ENCODE measurements at places on chromosomes 1 and 21.

- no peak for DNase-seq
Measured at GRCh38 chr1:112737573-112737972, 22.4 kb upstream of the PPM1J start.

DNA sequence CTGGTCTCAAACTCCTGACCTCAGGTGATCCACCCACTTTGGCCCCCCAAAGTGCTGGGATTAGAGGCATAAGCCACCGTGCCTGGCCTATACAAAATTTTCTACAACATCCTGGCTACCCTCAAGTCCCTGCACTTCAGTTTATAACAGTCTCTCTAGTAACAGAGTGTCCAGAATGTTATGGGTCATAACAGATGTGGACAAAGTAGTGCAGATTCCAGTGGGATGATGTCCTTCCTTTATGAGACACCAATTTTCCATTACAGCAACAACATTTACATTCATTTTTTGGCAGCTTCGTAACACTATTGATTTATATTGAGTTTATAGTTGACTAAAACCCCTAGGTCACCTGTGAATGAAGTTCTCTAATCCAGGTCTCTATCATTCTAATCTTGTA, 429.4 kb upstream of the PTBP2 start:
- no peak for DNase-seq

GRCh38 chr1:11793819-11794218, 11.9 kb downstream of the MTHFR start:
- no peak for DNase-seq

DNA sequence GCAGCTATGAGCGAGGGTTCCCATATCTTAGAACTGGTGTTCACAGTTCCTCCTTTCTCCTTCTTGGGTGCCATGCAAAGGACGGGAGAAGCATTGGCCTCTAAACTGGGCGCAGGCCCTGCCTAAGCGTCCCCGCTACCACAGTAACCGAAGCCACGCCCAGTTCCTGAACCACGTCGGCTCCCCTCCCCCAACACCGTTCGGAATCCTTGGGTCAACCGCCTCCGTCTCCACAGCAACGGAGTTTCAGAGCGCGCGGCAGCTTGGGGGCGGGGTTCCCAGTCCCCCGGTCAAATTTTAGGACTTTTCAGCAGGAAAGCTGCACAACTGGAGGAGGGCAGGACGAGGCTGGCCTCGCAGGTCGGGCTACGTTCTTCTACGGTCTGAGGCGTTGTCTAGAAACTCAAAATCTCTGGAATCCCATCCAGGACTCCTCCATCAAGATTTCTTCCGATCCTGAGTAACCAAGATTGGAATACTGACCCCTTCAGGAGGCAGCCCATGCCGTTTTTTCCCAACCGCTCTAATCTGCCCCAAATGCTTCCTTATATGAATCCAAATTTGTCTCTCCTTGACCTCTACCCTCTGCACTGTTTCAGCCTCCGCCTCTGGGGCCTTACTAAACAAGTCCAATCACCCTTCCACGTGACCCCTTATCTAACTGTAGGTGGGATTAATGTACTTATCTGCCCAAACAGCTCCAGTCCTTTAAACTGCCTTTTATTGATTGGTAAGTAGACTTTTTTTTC, at the start of gene SPAG17:
SPAG17 (minus strand) TSS at position 145 of the 749 bp plus-strand sequence; CDS start at position 74, 71 bp downstream.
- DNase-seq = no peak

- DNase-seq = no peak
Measured at GRCh38 chr1:203507759-203508158, 13.8 kb downstream of the OPTC start.

GRCh38 chr1:77282866-77283539, 1.2 kb downstream of the AK5 start:
- DNase-seq = no peak

- no peak for DNase-seq
Measured at GRCh38 chr1:99758073-99758511, 8.3 kb downstream of the FRRS1 start.

DNA sequence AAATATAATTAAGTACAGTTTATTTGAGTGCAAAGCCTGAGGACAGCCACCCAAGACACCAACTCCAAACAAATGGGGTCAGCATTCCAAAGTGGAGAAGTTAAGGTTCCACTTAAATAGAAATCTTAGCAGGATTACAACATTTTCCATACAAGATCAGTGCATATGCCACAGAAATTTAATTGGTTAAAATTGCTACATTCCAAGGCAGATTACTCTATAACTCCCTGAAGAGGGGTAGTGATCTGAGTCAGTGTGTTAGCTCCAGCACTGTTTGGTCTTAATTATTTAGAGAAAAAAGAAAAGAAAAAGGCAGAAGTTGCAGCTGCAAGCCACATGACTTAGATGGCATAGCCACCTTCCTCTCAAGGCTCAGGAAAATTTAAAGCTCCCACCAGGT, 297.5 kb downstream of the HHIPL2 start:
- DNase-seq = no peak

DNA sequence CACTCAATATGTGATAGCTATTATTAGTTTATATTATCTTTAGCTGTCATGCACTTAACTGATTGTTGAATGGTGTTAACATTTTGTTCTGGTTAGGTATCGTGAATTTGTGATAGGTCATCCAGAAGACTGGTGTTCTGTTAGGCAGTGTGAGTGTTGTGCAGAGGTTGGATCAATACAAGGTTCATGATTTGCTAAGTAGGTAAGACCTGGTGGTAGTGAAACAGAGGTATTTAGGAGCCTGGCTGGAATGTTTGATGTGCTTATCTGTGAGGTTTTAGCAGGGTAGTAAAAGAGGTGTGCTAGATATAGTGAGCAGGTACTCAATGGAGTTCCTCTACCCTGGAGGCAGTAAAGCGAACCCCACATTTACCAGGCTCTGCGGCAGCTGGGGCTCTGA, 20.3 kb upstream of the FCRL4 start:
- no peak for DNase-seq

- no peak for DNase-seq
Measured at GRCh38 chr1:85936470-85936869, 220.1 kb downstream of the COL24A1 start.

DNA sequence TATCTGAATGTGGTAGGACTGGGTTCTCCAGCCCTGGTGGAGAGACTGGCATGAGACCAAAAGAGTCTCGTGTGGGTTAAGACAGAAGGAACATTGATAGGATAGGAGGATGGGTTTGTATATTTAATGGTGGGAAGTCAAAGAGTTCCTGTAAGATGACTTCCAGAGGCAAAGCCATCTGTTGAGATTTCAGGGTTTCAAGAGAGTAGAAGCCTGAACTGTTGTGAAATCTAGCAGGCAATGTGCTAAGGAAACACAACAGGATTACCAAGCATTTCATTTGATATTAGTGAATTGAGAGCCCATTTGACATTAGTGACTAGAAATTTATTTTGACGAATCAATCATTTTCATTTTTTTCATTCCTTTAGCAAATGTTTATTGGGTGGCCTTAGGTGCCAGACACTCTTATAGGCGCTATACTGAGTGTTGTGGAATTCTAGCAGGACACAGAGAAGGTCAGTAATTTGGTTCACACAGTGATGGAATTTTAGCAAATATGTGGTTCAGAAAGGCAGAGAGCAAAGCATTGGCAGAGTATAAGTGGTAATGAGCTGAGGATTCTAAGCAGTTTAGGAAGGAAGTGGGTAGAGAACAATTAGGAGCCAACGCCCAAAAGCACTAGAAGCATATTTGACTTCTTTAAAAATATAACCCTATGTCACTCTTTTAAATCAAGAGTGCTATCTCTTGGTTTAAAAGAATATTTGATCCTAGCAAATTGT, 149.3 kb downstream of the AK5 start:
- no peak for DNase-seq

- no peak for DNase-seq
Measured at GRCh38 chr21:40602080-40602479, 244.9 kb downstream of the DSCAM start.

DNA sequence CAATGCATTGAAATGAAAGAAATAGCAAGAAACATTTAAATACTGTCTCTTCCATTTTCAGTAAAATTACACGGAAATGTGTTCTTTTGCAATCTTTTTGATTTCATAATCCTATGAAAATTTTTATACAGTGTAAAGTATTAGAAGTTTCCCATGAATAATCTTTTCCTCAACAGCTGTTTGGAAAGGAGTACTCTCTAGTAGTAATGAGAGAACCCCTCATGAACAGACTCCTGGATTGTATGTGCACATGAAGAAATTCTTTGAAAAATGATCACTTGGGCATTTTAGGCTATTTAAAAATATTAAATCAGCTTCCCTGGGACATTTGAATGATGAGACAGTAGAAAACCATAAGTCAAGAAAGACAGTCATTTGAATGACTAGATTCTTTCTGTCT, 64.4 kb downstream of the LHX9 start:
- DNase-seq = no peak

- DNase-seq = no peak
Measured at GRCh38 chr1:230000493-230001184, 66.4 kb upstream of the GALNT2 start.

GRCh38 chr21:43814215-43815106, 25.1 kb downstream of the RRP1 start:
- no peak for DNase-seq

- no peak for DNase-seq
Measured at GRCh38 chr1:248045209-248045608, 1.4 kb upstream of the OR2L3 start.

GRCh38 chr1:153733970-153734369, 6.1 kb downstream of the INTS3 start:
- no peak for DNase-seq

DNA sequence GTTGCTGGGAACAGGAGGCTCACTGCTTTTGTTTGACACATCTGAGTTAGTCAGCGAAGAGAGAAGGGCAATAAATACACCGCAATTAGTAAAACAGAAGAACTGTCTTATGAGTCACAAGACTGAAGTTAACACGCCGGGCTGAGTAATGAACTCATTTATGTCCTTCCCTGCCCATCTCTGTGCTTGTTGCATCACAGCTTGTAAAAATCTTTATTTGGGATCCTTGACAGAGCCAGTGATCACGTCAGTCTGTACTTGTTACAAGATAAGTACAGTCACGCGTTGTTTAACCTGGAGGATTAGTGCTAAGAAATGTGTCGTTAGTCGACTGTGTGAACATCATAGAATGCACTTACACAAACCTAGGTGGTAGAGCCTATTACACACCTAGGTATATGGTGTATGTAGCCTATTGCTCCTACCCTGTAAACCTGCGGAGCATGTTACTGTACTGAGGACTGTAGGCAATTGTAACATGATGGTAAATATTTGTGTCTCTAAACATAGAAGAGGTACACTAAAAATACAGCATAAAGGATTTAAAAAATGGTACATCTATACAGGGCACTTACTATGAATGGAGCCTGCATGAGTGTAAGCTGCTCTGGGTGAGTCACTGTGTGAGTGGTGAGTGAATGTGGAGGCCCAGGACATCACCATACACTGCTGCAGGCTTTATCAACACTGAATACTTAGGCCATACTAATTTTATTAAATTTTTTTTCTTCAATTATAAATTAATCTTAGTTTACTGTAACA, 272.2 kb downstream of the TNR start:
- no peak for DNase-seq

- DNase-seq = no peak
Measured at GRCh38 chr1:914131-914890, 9.4 kb upstream of the SAMD11 start.

DNA sequence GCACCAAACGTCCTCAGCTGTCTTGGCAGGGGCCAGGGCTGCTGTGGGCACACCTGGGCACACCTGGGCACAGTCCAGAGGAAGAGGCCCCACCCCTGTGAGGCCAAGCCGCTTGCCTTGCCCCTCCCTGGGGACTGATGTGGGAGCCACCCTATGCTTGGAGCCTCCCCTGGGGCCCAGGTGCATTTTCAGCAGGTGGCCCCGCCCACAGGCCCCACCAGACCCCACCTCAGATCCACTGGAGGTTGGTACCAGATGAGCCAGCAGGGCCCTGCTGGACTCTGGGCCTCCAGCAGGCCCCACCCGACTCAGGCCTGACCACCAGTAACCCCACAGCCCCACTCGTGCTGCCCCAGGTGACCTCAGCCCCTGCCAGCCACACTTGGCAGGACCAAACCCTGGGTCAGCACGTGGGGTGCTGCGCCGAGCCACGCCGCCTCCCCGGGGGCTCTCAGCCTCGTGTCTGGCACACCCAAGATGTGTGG, 8.8 kb downstream of the SLC19A1 start:
- DNase-seq = no peak

GRCh38 chr1:17094664-17095063, 24.6 kb downstream of the PADI2 start:
- DNase-seq = no peak

- DNase-seq = no peak
Measured at GRCh38 chr1:202590975-202591411, 119.3 kb downstream of the SYT2 start.

GRCh38 chr1:103112546-103112945, 4.2 kb upstream of the COL11A1 start:
- DNase-seq = no peak

GRCh38 chr1:15931884-15932283, 44.0 kb downstream of the ZBTB17 start:
- no peak for DNase-seq

- DNase-seq = no peak
Measured at GRCh38 chr1:22329148-22329515, 122.5 kb upstream of the ZBTB40 start.

DNA sequence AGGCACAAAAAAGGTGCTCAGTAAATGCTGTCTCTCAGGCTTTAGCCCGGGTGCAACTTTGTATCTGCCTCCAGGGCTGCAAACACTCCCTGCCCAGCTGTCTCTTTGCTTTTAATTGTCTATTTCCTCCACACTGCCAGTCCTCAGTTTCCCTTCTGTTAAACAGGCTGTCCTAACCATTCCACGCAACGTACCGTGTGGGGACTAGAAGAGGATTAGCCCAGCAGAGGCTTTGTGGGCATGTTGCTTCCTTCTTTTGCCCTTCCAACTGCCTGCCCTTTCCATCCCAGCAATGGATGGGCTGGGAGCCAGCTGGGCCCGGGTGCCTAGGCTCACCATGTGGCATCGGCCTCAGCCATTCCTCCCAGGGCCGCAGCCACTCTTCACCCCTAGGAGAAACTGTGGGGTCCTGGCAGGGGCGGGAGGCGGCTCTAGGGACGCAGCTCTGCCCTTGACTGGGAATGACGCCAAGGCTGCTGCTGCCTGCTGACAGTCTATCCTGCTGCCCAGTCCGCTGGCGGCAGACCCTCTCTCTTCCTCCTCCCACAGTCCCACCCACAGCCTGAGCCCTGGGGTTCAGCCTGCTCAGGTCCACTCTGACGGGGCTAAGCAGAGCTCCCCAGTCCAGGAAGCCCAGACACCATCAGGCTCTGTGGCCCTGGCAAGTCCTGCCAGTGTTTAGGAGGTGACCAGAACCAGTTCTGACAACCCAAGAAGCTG, 40.6 kb upstream of the LRP8 start:
- DNase-seq = no peak

- no peak for DNase-seq
Measured at GRCh38 chr1:186275822-186276221, 99.2 kb downstream of the TPR start.

DNA sequence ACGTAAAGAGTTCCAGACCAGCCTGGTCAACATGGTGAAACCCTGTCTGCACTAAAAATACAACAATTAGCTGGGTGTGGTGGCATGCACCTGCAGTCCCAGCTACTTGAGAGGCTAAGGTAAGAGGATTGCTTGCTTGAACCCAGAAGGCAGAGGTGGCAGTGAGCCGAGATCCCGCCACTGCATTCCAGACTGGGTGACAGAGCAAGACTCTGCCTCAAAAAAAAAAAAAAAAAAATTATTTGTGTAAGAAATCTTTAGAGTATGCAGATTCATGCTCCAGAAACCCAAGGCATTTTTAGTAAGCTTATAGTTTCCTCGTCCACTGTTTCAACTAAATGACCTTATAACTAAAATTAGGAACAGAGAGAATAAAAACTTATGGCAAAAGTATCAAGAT, 51.3 kb downstream of the ABL2 start:
- DNase-seq = no peak

- DNase-seq = no peak
Measured at GRCh38 chr1:95233319-95233736, 682 bp upstream of the RWDD3 start.
